Activated T-helper 1 cell treated with anti-CD3 and anti-CD28 coated beads, Interleukin-2, amount 50 U/mL, for 16 hours (primary cell): ENCODE measurements at places on chromosomes 12 and 14.

GRCh38 chr12:7844116-7844515 is 28.6 kb downstream of the SLC2A14 start:
- no peak for DNase-seq

GRCh38 chr14:52801014-52801712 is 9.8 kb upstream of the GNPNAT1 start:
- DNase-seq, result no peak

DNA sequence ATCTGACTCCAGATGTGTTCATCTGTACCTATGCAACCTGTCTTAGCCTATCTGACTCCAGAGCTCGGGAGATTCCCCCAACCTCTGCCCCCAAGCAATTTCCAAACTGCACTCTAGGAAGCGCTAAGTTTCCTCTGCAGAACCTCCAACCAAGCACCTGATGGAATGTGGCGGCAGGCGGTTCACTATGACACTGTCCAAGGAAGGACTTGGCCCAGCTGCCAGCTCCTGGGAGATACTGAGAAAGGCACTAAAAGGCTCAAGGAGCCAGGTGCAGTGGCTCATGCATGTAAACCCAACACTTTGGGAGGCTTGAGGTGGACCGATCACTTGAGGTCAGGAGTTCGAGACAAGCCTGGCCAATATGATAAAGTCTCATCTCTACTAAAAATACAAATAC is 244.0 kb downstream of the BCL11B start:
- no peak for DNase-seq

DNA sequence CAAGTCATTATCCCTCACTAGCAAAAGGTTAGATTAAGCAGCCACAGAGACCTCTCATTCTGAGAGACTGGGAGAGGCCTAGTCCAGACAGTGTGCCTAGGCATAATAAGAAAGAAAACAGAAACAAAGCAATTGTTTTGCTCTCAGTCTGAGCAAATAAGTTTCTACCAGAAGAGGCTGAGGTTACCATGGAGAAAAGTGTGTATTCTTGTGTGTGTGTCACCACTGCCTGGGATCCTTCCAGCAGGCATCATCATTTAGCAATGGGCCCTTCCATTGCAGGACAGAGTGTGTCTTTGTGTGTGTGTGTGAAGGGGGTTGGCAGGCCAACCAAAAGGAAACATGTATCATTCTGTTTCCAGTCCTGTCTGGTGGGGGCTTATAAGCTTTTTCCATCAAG is 3.7 kb downstream of the EFS start:
- no peak for DNase-seq

DNA sequence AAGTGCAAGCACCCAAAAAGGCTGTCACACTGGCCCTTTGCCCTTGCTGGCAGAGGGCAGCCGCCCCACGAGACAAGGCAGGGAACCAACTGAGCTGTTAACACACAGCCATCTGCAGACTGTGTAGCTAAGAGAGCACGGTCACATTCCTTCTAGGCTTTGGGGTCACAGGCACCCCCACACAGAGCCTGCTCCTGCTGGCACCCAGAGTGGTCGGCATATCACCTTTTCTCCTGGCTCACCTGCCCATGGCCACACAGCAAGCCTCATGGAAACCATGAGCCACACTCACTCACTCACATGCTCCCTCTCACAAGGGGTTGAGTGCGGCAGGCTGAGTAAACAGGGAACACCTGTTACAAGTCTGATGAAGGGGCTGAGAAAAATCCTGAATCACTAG is 214.5 kb downstream of the PCNX1 start:
- no peak for DNase-seq

GRCh38 chr14:98167705-98168104 is 1104.3 kb downstream of the BCL11B start:
- DNase-seq, result no peak

DNA sequence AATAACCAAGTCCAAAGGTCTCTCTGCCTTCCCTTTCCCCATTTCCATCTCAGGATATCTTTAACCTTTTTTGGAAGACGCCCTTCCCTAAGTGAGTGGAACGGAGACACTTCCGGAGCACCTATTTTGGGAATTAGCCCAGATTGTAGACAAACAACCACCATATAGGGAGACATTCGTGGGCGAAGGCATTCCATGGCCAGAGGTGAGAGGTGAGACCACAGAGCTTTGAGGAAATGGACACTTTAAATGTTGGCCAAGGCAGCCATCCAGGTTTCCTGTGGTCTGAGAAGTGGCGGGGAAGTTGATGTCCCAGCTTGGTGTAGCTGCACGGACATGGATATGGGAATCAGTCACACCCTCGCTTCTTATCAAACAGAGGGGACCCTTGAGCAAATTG is 69.4 kb upstream of the BDKRB2 start:
- no peak for DNase-seq

DNA sequence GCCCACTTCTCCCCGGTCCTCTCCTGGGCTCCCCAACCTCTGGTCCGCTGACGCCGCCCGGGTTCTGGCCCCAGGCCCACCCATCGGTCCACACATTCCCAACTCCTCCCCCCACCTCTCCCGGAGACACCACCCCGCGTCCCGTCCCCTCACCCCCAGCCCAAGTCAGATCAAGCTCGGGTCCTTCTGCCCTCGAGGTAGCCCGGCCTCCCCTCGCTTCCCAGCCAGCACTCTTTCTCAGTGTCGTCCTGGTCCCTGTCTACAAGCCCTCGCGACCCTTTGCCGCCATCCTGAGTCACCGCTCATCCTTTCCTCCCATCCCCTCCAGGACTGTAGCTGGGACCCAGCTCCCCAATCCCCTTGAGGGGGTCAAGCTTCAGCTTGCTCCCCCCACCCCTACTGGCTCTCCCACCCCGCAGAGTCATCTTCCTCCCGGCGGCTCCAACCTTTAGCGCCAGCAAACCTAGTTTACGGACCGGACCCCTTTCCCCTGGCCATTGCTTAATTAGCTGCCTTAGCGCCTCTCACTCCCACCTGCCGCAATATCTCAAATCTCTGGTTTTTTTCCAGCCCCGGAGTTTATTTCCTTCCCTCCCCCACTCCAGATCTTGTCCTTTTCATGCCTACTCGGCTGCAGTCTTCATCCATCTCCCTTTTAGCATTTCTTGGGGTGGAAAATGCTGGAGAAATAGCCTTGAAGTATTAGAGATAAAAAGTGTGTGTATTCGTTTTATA is 1.1 kb downstream of the PPP4R4 start:
- no peak for DNase-seq

GRCh38 chr12:10783252-10783651 is 19.2 kb downstream of the TAS2R7 start:
- DNase-seq, result no peak

DNA sequence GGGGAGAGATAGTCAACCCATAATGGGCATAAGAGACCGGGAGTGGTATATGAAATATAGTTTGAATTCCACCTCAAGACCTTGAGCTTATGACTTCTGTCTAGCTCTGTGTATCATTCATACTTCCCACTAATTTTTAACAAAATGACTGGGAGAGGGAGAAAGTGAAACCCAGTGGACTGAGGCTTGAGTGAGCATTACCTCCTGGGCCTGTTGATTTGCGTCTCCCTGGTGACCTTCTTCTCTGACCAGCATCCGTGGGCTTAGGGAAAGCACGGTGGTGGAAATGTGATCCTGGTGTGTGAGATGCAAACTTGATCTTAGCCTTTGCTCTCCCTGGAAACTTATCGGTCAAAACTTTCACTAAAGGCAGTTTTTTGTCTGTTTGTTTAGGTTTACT is 207.9 kb upstream of the BCL2L14 start:
- DNase-seq, result no peak

GRCh38 chr12:108571609-108572165 is 9.3 kb downstream of the ISCU start:
- DNase-seq, result no peak

DNA sequence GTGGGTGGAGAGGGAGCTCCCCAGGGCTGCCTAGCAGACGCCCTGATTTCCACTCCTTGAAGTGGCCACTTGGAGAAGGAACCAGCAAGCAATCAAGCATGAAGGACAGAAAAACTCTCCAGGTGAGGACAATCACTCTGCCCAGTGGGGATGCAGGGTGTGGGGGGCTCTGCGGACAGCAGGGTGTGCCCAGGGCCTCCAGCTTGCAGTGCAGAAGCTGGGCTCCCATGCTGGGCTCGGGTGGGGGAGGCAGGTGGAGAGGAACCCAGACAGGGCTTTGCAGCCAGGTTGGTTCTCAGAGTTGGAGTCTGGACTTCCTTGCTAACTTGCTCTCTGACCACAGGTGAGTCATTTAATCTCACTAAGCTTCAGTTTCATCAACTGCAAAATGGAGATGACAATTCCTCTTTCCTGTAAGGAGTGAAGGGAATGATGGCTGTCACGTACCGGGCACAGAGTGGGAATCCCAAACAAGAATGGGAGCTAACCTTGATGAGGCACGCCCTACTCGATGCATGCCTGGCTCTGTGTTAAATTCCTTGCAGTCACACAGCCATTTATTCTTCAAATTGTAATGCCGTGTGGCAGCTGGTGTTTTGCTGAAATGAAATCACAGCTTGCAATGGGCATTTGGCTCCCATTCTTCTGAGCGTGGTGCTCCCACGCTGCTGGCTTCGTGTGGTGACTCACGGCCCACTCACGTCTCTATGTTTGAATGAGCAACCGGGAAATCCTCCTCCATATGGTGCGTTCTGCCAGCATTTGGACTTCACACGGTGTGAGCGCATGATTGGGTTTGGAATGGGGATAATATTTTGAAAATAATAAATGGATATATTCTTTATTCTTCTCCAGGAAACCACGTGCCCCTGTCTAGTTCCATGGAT is 75.2 kb downstream of the PRIMA1 start:
- DNase-seq, result no peak

- no peak for DNase-seq
These were observed 51.3 kb upstream of the ZFP36L1 start for GRCh38 chr14:68844210-68844545.

GRCh38 chr14:103314496-103315277 is 19.4 kb upstream of the EIF5 start:
- DNase-seq, result no peak

DNA sequence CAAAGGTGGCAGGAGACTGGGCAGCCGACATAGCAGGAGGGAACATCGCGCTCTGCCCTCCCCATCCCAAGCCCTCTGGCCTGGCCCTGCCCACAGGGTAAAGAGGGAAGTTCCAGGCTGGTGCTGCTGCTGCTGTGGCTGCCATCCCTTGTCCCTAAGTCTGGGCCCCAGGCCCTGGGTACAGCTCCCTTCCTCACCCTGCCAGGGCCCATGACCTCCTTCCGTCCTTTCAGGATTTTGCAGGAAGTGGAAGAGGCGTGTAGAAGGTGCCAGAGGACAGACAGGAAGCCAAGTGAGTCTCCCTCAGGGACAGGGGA is 14.7 kb upstream of the NCOR2 start:
- no peak for DNase-seq

DNA sequence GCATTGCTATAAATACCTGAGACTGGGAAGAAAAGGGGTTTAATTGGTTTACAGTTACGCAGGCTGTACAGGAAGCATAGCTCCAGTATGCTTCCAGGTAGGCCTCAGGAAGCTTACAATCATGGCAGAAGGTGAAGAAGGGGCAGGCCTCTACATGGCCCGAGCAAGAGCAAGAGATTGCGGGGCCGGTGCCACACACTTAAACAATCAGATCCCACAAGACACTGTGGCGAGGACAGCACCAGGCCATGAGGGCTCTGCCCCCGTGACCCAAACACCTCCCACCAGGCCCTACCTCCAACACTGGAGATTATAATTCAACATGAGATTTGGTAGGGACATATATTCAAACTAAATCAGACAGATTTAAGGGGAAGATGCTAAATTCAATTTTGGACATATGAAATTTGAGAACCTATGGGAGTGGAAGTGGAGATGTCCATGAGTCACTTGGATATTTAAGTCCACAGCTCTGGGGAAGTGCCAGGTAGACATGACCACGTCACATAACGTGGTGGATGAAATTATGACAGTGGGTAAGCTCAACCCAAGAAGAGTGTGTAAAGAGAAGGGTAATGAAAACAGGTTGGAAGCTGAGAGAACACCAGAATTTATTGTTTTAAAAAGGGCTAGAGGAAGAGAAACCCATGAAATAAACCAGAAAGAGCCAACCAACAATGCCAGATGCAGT is 1.5 kb upstream of the LTA4H start:
- no peak for DNase-seq

- no peak for DNase-seq
These were observed 10.7 kb upstream of the TCL1B start for GRCh38 chr14:95675486-95675885.

- DNase-seq, result no peak
These were observed 243.7 kb downstream of the MED13L start for GRCh38 chr12:116033765-116034164.

GRCh38 chr12:29673346-29673745 is 110.4 kb downstream of the TMTC1 start:
- no peak for DNase-seq

GRCh38 chr14:29755311-29756018 is 172.2 kb downstream of the PRKD1 start:
- DNase-seq, result no peak

- no peak for DNase-seq
These were observed 34.3 kb downstream of the FGD6 start for GRCh38 chr12:95182868-95183415.

- no peak for DNase-seq
These were observed 1422.3 kb downstream of the AACS start for GRCh38 chr12:126487431-126487980.

DNA sequence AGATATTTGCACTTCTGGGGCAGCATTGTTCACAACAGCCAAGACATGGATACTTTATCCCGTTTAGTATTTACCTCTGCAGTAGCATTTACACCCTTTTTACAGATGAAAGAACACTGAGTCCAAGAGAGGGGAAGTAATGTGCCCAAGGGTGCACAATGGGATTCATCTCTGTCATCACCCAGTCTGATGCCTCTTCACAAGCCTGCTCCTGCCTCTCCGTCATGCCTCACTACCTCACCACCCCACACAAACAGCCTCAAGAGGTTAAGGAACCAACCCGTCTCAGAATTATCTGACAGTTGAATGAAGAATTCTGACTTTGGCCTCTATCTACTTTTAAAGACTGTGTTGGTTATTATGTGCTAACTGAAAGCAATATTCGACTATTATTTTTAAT is 368.4 kb downstream of the ATP23 start:
- no peak for DNase-seq

DNA sequence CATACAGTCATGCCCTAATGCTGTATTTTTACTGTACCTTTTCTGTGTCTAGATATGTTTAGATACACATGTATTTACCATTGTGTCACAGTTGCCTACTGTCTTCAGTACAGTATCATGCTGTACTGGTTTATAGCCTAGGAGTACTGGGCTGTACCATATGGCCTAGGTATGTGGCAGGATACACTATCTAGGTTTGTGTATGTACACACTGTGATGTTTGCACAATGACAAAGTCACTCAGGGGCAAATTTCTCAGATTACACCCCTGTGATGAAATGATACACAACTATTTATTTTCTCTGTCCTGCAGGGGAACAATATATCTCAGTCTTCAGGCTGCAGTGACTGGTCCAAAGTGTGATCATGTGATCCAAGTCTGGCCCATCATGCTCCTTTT is 1076.1 kb downstream of the VRK1 start:
- no peak for DNase-seq
